Left renal cortex interstitium (tissue), 4 donors: ENCODE measurements at places on chromosomes 12 and 14. TPM values are rescaled to one million over a fixed set of nuclear protein-coding genes. Genes with fewer than 3 reads are reported as not detected.

The GUCY2C gene
- polyA plus RNA-seq = 0.51 TPM

- DNase-seq = no peak
These were observed 13.2 kb upstream of the SLC41A2 start for GRCh38 chr12:104971306-104971705.

DNA sequence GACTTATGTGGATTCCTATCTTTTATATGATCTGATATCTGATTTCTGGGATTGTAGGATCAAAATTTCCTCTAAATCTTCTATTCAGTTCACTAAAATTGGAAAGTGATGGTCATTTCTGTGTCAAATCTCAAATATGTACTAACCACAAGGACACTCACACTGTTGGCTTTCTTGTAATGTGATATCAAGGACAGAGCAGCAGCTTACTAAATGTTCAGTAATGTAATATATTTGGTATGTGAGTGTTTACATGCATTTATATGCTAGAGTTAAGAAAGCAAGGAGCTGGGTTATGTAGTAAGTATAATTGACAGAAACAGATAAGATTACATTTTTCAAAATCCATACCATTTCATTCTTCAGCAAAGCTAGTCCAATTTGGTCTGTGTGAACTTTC, 16.5 kb downstream of the PUS7L start:
- DNase-seq = no peak

The VSIG10 gene
- 21.5 TPM for polyA plus RNA-seq

DNA sequence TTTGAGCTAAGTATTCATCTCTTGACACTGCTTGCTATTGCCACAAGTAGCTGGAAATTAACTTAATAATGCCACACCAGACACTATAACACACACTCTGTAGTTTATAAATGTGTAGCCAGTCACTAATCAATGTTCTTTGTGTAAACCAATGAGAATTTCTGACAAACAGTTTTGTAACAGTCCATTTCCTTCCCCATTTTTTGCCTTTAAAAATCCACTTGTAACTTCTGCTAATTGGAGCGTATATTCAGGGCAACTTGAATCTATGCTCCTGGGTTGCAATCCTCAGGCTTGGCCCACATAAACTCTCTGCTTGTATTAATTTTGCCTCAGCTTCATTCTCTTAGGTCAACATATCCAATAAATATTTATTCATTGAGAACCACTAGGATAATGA, 125.0 kb upstream of the DHRS4 start:
- DNase-seq = no peak

DNA sequence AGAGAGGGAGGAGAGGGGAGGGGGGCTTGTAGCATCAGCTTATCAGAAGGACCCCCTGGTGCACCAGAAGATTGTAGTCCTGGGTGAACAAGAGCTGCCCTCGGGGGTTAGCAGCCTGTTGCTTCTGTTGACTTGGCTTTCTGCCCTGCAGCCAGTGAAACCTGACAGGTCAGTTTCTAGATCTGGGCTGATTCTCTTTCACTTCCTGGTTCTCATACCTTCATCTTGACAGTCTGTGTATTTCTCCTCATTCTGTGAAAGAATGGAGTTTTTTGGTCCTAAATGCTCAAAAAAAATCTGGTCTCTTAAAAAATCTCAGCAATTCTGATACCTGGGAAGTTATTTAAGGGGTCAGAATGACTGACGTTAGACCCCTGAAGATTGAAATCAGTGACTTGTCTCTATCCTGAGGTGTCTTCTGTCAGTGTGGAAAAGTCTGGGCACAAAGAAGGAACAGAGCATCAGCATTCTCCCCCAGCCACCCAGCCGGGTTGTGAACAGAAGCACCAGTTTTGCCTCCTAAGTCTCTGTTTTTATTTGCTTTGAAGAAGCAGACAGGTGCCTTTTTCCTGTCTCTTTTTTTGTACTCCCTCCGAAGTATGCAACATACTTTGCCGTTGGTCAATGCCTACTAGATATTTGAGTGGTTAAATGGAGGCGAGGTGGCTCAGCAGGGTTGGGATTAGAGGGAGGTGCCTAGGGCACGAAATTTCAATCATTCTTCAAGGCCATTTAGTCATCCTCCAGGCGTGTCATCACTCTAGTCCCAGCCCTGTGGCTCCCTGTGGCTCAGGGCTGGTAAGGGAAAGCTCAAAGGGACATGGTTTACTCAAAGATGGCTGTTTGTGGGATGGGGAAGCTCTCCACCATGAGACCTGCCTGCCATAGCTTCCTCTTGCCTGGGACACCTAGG, 24.0 kb downstream of the TTC9 start:
- no peak for DNase-seq

The RERG gene
- 34.0 TPM for polyA plus RNA-seq

The TRIM9 gene
- 2.9 TPM for polyA plus RNA-seq
